Muscle of back (tissue), 13 donors: ENCODE measurements at places on chromosomes 5 and 9.

DNA sequence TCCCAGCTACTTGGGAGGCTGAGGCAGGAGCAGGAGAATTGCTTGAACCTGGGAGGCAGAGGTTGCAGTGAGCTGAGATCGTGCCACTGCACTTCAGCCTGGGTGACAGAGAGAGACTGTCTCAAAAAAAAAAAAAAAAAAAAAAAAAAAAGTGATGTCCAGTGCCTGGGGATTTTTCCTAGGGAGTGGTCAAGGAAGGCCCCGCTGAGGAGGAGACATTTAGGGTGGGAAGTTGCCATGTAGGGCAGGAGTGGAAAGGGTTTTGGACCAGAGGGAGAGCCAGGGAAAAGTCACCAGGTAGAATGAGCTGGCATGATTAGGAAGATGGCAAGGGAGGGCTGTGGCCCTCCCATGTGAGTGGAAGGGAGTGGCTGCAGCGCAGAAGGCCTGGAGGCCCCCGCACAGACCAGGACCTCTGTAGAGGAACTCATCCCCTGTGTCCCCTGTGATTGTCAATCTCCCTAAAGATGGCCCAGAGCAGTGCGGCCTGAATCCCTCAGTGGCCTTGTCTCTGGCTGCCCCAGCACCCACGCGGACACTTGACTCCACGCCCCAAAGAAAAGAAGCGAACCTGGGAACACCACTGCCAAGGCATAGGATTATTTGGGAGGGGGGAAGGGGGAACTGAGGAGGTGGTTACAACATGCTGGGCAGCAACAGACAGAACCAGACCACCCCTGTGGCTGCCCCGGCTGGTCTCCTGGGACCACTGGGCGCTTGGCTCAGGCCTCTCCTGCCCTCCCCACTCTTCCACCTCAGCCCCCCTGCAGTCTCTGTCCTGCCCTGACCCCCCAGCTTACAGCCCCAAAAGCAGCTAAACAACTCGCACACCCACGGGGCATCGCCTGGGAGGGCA lies 2.6 kb upstream of the SQSTM1 start:
- no peak for DNase-seq

DNA sequence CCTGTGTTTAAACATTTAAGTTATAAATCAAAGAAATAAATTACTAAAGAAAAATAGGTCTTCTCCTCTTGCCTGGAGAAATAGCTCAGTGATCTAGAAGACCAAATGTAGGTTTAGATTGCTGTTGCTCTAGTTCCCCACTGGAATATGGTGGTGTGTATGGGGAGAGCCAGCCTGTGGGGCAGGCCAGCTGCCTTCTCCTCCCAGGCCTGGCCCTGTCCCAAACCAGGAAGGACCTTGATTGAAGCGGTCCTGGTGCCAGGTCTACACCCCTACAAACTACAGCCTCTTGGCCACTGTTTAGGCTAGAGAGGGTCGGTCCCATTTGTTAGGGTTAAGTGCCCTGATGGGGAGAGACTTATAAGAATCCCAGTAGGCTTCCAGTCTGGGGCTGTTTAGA lies 35.4 kb downstream of the MAN2A1 start:
- DNase-seq: no peak

- DNase-seq: no peak
Measured at GRCh38 chr5:68464424-68464823, 248.9 kb downstream of the PIK3R1 start.

DNA sequence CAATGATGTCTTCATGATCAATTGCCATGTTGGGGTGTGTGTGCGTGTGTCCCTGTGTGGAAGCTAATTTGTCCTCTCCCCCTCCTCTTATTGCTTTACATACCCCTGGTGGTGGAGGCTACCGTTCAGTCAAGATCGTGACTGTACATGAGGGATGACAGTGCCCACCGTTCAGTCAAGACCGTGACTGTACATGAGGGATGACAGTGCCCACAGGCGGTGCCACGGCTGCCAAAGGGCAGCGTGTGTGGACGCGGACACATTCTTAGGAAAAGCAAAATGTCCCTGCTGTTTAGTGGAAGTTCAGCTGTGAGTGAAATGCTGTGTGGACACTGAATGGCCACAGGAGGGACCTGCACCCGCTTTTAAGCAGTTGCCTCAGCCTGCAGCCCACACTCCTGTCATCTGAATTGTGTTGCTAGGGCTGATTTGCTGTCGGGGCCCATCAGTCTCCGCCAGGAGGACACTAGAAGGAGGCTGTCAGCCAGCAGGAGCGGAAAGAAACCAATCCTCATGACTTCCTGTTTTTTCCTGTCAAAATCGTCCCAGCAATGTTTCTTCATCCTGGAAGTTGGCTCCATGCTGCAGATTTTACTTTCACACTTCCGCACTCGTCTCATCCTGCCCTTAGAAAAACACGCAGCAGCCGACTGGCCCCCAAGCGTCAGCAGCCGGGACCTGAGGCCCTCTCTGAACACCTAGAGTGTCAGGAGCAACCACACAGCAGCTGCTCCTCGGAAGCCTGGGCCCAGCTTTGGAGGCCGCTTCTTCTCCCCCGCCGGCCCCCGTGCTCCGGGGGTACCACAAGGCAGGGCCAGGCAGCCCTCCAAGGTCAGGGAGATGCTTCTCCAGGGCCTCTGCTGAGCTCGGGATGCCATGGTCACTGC lies 9.1 kb downstream of the OR2V1 start:
- DNase-seq: peak; percentile 13

GRCh38 chr9:106796771-106797170 lies 66.2 kb upstream of the ZNF462 start:
- DNase-seq: peak; percentile 22

- peak; percentile 99 for DNase-seq
Measured at GRCh38 chr5:172417983-172418630, 36.2 kb downstream of the SH3PXD2B start.

GRCh38 chr5:109409844-109410388 lies at the start of gene PJA2:
PJA2 (minus strand) TSS chr5:109409974; CDS start chr5:109383433, 26,541 bp downstream.
- DNase-seq: peak; percentile 100

DNA sequence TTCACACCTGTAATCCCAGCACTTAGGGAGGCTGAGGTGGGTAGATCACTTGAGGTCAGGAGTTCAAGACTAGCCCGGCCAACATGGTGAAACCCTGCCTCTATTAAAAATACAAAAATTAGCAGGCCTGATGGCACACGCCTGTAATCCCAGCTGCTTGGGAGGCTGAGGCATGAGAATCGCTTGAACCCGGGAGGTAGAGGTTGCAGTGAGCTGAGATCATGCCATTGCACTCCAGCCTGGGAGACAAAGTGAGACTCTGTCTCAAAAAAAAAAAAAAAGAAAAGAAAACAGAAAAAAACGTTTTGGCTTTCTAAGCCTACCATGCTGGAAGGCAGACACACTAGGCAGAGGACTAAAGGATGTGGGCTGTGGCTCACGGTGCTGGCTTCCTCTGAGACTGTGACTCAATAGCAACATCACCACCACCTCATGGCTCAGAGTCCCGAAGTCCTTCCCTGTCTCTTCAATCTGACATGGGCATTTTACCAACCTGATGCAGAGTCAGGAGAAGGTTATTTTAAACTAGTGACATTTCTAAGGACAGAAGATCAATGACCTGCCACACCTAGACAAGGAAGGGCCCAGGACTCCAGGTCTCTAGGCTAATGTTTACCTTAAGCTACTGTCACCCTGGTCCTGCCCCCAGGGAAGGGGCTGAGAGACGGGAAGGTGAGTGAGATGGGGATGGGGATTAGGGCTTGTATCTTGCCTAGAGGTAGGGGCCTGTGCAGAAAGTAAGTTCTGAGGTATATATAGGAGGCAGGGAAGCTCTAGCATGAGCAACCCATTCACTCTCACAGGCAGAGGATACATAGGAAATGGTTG lies 3.7 kb downstream of the ECSCR start:
- no peak for DNase-seq

DNA sequence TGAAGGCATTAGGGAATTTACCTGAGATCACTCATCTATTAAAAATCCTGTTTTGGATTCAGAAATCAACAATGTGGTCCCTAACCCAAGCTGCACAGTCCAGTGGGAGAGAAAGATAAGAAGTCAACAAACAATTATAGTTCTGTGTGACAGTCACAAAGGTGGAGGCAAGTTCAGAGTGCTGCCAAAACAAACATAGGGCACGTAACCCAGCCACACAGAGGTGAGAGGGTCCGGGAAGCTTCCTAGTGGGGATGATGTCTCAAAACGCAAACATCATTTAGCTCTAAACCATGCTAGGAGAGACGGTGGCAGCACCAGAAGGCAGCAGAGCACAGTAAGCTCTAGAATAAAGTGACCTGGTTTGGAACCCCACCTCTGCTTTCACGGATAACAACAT lies 158.9 kb downstream of the MAPKAP1 start:
- no peak for DNase-seq

GRCh38 chr5:37565062-37565670 lies 186.0 kb downstream of the WDR70 start:
- no peak for DNase-seq

DNA sequence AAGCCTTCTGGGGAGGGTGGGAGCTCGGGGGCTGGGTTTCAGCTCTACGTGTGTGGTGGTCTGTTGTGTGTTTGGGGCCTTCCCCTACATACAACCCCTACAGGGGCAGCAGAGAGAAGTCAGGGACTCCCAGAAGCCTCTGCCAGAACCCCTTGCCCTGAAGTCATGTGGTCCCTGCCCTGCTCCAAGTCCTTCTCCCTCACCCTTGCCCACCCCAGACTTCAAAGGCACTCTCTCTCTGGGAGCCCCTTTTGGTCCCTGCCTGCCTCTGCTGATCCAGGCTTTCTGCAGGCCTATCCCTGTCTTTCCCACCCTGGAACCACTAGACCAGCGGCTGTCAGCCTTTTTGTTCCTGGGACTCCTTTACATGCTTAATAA lies 61.1 kb upstream of the PSD2 start:
- DNase-seq: no peak

DNA sequence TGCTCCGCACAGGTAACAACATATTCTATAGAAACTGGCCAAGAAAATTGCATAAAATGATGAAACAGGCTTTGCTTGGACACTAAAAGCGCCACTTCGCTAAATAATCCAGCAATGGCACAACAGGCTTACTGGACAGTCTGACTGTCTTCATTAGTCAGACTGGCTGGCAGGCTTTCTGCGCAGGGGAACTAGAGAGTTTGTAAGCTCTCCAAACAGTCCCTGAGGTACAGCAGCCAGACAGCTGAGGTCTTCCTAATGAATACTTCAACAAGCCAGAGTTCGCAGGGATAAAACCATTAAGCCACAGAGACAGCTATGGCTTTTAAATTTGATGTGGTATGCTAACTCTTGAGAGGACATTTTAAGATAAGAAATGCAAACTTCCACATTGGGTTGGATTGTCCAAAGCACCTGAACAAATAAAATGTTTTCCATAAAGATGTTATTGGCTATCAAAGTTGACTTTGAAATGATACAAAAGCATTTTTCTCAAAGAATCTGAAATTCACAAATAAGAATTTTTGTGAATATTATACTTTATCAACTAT lies 20.7 kb downstream of the PLK2 start:
- DNase-seq: no peak

DNA sequence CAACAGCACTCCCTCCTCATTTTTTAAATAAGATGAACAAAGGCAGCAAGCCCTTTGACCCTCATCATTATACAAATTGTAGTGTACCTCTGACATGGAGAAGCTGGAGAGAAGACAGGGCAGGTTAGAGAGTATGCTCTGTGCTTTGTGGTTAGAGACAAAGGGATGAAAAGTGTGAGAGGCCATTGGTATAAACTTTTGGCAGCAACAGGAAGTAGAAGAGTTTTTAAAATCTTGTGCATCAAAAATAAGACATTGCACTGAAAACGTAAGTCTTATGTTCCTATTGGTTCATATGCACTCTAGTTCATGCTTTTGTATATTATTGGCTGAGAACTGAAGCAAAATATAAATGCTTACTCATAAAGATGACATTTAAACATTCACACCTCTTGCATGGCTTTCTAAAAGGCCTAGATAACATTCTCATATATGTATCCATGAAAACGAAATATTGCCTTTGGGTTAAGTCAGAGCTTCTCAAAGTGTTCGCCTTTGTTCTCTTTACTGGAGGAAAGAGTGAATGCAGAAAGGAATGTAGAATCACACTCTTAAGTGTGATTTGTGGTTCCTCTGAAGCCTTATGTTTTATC lies 158.0 kb downstream of the PALM2AKAP2 start:
- no peak for DNase-seq

DNA sequence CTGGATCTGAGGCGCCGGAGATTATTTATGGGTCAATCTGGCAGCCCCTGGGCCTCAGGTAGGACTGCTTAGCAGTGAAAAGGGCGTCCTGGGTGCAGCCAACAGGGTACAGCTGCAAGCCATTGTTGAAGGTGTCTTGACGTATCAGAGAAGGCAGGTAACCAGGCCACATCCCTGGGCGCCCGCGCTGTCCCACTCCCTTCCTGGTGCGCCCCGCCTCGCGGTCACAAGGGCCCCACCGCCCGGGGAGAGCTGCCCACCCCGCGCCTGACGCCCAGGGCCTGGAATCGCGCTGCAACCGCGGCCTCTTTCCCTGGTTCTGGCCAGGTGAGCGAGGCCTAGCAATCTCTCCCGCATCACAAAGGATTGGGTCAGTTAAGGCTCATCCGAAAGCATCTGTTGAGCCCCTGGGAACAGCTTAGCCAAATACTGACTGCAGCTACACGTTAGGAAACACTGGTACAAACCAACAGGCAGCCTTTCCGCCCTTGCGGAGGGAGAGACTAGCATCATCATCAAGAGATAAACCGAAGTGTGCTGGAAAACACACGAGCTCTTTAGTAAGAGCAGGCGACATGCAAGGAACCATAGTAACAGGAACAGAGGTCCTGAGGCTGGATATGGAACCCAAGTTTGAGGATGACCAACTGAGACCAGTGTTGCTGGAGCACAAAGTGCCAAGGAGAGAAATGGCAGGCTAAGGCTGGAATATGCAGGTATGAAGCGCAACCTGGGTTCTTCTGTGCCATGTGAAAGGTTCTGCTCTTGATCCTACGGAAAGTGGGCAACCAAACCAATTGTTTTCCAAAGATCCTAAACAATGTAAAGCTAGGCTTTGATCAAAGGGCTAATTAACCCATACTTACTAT lies 3.6 kb downstream of the RPS23 start:
- DNase-seq: no peak

- DNase-seq: no peak
Measured at GRCh38 chr5:32003981-32004380, 170.1 kb downstream of the GOLPH3 start.

GRCh38 chr9:96617439-96618185 lies 2.0 kb downstream of the CDC14B start:
- no peak for DNase-seq

DNA sequence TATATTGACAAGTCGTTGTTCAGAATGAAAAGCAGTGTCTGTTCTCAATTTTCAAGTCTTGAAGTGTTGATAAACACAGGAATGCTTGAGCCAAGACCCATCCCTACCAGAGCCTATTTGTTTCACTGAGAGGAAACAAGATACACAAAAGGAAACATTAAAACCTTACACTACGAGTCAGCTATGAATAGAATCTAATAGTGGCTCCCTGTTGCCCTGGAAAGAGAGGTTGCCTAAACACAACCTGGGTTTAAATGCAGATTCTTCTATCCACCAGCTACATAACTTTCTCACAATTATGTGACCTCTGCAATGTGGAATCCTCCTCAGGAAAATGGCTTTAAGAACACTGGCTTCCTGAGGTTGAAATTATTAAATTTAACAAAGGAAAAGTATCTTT lies 29.1 kb upstream of the BNC2 start:
- no peak for DNase-seq
